ENCODE measurements at places on chromosomes 2 and 18.

GRCh38 chr2:142980246-142981068 lies 103.0 kb downstream of the KYNU start:
- DNase-seq = no peak

- DNase-seq = no peak
Measured at GRCh38 chr2:152046940-152047339, 51.9 kb downstream of the CACNB4 start.

DNA sequence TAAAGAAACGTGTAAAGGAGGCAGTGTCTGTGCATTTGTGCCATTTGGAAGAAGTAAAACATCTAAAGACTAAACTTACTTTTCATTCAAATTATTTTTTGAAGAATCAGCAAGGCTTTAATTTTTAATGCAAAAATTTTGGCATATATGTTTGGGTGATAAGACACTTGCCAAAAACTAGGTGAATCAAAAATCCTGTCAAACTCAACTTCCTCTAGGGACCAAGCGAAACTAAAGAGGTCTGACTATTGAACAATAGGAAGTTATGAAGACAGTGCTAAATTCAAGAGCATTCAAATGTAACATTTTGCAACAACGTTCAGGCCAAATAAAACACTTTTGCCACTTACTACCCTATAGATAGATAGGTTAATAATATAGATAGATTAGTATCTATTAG lies 306.1 kb downstream of the NOL4 start:
- no peak for DNase-seq

DNA sequence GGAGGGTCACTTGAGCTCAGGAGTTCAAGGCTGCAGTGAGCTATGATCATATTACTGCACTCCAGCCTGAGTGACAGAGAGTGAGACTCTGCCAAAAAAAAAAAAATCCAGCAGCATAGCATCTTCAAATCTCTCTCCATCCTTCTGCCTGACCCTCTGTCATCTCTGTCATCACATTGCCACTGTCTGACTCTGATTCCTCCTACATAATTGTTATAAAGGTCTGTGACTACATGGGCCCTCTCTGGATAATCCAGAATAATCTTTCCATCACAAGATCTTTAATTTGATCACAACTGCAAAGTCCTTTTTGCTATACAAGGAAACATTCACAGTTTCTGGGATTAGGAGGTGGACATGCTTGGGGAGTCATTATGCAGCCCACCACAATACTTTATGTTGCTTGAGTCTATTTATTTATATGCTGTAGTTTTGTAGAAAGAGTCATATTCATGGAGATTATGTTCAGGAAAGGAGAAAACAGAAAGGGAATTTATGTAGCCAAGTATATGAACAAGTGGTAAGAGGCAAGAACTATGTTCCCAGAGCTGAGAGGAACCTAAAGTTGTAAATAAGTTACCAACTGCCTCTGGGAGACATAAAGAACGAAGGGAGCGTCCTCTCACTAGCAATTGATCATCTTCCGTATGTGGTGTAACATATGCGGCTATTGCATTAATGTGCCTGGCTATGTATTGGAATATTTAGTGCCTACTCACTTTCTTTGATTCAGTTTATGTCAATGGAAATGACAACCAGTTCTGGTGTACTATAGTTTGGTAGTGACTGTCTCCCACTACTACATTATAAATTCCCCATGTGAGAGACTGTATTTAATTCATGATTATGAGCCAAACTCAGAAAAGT lies 21.5 kb downstream of the RND3 start:
- DNase-seq = no peak

DNA sequence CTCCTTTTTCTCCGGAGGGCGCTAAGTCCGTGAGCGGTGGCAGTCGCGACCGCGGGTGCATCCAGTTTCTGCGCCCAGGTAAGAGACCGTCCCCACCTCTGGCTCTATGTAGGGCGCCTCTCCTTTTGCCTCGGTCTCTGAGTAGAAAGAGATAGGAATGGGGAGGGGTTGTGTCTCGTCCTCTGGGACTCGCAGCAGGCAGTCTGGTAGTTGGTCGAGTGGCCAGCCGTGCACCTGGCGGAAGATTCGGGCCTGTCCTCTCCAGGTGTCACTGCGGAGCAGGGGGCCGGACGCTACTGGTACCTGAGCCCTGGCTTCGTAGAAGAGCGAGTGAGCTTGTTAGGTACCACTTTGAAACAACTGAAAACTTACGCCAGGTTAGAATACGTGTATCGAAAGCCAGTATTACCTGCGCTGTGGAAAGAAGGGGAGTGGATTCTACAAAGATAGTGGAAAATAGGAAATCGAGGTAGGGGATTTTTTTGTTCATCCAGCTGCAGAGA lies 403 bp downstream of the MAP2 start:
- no peak for DNase-seq

DNA sequence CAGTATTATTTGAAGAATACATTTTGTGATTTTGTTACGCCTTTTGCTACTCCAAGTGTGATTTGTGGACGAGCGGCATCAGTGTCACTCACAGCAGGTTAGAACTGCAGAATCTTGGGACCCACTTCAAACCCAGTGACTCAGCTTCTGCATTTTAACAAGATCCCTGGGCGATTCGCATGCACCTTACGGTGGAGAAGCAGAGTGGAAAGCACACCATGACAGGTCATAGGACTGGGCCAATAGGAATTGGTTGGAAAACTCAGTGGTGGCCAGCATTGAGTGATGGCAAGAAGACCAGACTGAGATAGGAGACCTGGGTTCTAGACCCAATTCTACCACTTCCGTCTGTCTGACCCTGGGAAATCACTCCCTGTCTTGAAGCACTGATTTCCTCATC lies 26.3 kb downstream of the CTLA4 start:
- DNase-seq = no peak

- DNase-seq = no peak
Measured at GRCh38 chr2:109292386-109292785, 163.4 kb downstream of the SH3RF3 start.

- DNase-seq = no peak
Measured at GRCh38 chr2:191749181-191749540, 71.2 kb downstream of the NABP1 start.

DNA sequence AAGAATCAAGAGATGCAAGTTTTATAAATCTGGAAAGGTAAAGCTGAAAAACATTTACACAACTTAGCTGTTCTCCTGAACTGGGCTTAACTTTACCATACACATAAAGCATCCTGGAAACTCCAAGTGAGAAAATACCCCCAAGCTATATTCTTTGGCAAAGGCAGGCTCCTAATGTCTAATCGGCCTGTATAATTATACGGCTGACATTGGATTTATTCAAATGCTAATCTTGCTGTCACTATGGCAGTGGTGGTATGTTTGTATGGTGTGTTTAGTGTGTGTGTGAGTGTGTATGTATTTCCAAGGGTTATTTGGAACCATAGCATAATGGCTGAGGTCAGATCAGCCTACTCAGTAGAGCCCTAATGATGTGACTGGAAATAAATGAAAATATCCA lies 1031.8 kb upstream of the ZEB2 start:
- no peak for DNase-seq

- no peak for DNase-seq
Measured at GRCh38 chr2:158102446-158102845, 770 bp downstream of the UPP2 start.

DNA sequence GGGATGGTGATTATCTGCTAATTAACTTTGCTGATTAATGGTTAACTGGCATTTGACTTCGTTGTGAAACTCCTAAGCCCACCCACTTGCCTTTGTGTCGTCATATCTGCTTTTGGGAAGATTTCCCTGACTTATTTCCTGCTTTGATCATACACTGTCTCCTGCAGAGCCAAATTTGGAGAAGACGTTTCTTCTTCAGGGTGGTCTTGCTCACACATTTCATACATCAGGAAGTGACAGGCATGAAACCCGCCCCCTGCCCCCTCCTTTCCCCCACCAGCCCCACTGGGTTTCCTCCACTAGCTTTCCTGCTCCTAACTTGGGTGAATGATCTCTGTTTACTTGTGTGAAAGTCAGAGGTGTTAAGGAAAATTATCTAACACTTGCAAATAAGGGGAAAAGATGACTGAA lies 300.1 kb downstream of the TSN start:
- no peak for DNase-seq

DNA sequence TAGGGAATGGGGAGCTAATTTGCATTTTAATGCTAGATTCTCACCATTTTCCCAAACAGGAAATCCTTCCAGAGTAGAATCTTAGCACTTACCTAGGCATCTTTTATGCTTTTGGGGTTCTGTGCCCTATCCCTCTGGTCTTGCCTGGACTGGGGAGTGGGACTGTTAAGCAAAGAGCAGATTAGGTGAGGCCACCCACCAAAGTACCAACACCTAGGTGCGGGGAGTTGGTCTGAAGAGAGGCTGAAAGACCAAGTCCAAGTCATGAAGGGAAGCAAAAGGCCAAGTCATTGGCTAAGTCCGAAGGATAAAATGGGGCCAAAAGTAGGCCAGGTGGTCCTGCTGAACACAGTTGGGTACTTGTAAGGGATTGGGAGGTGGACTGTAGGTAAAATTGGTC lies 86.7 kb downstream of the FAM168B start:
- DNase-seq = no peak

DNA sequence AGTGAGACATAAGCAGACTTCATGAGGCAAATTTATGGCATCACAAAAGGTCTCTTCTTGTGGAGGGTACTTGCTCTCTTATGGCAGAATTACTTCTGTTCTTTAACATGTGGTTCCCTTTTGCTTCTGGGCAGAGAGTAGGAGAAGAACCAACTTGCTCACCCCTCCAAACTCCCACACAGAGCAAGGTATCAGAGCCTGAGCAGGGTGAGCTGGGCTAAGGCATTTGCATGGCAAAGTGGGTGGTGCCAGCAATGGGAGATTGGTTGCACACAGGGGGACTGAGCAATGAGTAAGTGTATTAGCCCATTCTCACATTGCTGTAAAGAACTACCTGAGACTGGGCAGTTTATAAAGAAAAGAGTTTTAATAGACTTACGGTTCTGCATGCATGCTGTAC lies 64.2 kb upstream of the ITGB6 start:
- DNase-seq = no peak

DNA sequence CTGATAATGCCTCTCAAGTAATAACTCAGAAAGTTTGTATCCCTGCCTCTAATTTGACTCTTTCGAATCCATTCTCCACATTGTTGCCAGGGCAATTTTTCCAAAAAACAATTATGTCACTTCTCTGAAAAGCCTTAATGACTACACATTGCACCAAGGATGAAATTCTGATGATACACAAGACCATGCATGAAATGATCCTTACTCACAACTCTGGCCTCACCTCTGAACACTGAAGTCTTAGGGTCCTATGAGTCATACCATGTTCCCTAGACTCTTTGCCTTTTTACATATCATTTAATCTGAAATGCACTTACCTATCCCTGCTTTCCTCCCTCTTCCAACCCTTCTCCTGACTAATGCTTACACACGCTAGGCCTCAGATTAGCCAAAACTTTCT lies 51.0 kb downstream of the WDPCP start:
- DNase-seq = no peak

- no peak for DNase-seq
Measured at GRCh38 chr2:128196471-128196931, 105.5 kb downstream of the UGGT1 start.

GRCh38 chr18:50475538-50476193 lies 84.2 kb upstream of the MAPK4 start:
- no peak for DNase-seq

DNA sequence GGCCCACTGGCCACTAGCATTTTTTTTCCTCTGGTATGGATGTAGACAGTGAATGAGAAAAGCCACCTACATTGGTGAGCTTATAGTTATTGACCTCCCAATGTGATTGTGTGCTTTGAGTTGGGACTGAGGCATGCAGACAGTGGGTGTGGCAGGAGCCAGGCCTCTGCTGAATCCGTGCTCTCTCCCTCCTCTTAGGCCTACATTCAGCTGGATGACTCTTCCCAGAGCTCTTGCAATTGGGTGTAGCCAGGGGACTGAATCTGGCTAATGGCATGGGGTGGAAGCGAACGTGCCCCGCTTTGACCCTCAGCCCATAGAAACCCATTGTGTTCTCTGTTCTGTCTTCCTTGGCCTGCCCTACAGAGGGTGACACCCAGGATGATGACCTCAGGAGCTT lies 698.3 kb upstream of the HS6ST1 start:
- no peak for DNase-seq

GRCh38 chr18:965921-966758 lies 61.5 kb downstream of the ADCYAP1 start:
- no peak for DNase-seq

- no peak for DNase-seq
Measured at GRCh38 chr2:113148606-113149552, 21.5 kb downstream of the IL1RN start.

GRCh38 chr2:58341047-58341446 lies 99.9 kb upstream of the FANCL start:
- DNase-seq = no peak

DNA sequence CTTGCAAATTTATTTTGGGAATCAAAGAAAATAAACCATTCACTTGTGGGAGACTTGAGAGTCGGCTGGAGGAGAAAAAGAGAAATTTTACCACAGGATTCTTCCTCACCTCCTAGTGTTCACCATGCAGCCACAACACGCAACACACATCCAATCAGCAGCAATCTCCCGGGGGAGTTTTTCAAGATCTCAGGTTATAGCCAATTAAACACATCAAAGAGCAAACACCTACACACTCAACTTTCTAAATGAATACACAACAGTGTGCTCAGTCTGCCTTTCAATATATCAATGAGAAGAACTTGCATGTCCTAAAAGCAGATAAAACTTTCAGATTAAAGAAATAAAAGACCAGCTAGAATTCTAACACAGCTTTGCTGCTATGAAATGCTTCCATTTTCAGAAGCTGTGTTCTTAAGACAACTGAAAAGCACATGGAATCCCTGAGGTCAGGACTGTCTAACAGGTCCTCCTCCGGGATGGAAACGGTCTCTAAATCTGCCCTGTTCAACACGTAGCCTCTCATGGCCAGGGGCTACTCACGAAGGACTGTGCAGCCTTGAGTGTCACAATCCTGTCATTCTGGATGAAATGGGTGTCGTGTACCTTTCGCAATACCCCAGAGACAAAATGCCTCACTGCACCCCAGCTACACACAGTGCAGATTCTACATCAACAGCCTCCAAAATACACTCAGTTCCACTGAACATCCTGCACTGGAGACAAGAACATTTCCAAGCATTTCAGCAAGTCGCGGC lies 84.2 kb downstream of the ZNF516 start:
- no peak for DNase-seq

- DNase-seq = peak; percentile 50
Measured at GRCh38 chr2:135742325-135742757, 686 bp downstream of the UBXN4 start.

GRCh38 chr18:48917579-48918517 lies 32.9 kb downstream of the SMAD7 start:
- no peak for DNase-seq

DNA sequence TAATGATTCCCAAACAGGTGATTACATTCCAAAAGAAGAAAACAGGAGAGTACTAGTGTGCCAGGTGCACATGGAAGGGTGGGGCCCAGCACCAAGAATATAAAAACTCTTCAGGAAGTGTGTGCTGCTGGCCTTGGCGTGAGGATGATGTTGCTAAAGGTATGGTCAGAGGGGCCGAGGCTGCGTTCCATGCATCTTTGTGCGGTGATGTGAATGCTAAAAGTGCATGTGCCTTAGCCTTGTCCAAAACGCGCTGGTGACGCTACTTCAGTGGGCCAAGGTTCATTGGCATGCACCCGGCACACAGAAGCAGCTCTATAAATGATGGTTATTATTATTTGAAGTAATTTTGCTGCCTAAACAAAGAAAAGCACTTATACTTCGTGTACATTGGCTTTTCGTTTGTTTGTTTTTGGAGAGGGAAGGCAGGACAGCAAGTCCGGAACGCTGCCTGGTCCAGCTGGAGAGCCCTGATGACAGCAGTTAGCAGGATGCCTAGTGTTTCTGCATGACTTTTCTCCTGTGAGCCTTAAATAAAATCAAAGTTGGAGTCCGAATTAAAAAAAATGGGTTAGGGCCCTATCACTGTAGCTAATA lies 2.9 kb downstream of the ALKAL2 start:
- DNase-seq = no peak

GRCh38 chr2:3184167-3184566 lies 193.5 kb downstream of the EIPR1 start:
- no peak for DNase-seq
